ENCODE measurements at places on chromosomes 1 and 21.

DNA sequence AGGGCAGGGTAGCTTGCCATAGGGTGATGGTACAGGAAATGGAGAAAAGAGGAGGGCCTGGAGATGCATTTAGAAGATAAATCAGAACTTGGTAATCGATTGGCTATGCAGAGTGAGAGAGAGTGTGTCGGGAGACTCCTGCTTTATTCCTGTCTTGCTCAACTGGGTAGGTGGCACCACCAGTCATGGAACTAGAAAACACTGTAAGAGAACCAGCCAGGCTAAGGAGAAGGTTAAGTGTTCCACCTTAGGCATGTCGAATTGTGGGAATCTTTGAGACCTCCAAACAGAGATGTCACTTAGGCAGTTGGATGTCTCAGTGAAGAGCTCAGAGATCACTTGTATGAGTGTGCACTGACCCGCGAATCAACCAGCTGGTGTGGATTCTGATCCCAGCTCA lies 28.7 kb upstream of the RD3 start:
- DNase-seq, result no peak

GRCh38 chr1:208741296-208741695 lies 497.1 kb upstream of the PLXNA2 start:
- no peak for DNase-seq

- no peak for DNase-seq
Measured at GRCh38 chr1:229379846-229380245, 37.0 kb upstream of the CCSAP start.

DNA sequence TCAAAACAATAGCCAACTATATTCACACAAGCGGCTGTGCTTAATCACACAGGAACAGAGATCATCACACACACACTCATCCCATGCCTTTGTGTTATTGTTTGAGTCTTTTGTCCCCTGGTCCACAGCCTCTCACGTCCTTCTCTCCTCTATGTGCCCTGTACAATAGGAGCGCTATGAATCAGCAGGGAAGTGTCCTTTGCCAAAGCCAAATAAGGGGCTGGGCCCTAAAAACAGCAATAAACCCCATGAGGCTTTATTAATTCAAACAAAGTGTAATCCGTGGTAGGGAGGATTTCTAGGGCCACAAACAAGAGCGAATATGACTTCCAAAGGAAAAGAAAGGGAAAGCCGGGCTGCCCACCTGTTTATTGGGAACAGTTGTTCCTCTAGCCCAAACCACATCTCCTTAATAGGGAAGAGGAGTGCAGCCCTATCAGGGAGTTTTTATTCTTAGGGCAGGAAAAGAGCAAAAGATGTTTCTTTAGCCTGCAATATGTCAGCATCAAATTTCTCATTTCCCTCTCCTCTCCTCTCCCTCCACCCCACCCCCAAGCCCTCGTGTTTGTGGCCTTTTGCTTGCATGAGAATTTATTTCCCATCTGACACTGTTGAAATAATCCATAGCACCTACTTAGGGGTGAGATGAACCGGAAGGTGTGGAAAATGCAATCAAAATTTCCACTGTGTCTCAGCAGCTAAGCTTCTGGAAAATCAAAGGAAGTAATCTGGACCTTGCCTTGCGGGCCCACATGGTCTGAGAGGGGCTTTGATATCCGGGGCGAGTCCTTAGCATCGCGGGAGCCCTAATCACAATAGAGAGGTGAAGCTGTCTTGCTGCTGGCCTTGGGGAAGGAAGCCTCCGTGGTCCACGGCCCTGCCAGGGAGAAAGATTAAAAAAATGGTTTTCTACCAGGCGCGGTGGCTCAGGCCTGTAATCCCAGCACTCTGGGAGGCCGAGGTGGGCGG lies 45.3 kb upstream of the ITPKB start:
- DNase-seq, result no peak

DNA sequence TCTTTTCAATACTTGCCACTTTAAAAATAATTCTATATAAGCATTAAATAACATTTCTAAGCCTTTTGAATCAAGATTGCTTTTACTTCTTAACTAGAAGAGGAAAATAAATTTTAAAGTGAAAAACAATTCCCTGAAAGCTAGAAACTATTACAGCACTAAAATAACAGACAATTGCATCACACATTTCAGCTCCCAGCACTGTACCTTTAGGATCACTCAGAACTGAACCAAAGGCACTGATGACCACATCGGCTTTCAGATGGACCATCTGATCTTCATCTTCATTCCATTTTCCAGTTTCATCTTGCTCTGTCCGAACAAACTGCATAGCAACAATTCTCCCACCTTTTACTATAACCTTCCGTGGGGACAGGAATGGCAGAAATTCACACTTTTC lies 347.3 kb downstream of the DPYD start:
- no peak for DNase-seq
